ENCODE measurements at places on chromosomes 6 and 20.
A peak's percentile ranks its signal among the peaks of the same experiment; 100 is the strongest.

GRCh38 chr6:53922539-53922981 is 127.8 kb downstream of the LRRC1 start:
- DNase-seq: no peak

- no peak for DNase-seq
These were observed 349.2 kb downstream of the ZFAND3 start for GRCh38 chr6:38168699-38169098.

- DNase-seq: no peak
These were observed 43.5 kb downstream of the CDS2 start for GRCh38 chr20:5170341-5170740.

DNA sequence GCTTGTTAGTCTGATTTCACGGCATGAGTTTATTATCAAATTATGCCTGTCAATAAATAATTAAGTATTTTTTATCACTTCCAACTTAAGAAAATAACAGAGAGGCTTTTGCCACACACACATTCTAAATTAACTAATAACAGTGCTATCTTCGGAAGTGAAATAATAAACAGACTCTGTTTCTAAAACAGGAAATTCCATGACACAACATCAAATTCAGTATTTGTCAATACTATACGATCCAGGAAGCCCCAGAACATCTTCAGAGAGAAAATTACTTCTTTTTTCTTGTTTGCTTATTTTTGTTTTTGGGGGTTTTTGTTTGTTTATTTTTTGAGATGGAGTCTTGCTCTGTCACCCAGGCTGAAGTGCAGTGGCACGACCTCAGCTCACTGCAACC is 150.7 kb upstream of the PRDM1 start:
- DNase-seq: no peak

DNA sequence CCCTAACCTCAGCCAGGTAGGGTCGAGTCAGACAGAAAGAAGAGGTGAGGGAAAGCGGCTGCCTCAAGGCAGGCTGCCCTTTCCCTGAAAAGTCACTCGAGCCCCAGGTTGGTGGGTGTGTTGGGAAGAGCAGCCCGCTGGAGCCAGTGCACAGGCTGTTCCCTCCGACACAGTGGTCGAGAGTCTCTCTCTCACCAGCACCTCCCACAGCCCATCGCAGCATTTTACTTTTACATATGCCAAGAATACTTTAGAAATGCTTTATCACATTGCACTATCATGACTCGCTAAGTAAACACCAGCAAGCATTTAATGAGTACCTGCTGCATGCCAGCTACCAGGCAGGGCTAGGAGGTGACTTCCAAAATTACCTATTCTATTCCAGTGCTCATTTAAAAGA is 1.7 kb downstream of the PRPH2 start:
- DNase-seq: no peak

DNA sequence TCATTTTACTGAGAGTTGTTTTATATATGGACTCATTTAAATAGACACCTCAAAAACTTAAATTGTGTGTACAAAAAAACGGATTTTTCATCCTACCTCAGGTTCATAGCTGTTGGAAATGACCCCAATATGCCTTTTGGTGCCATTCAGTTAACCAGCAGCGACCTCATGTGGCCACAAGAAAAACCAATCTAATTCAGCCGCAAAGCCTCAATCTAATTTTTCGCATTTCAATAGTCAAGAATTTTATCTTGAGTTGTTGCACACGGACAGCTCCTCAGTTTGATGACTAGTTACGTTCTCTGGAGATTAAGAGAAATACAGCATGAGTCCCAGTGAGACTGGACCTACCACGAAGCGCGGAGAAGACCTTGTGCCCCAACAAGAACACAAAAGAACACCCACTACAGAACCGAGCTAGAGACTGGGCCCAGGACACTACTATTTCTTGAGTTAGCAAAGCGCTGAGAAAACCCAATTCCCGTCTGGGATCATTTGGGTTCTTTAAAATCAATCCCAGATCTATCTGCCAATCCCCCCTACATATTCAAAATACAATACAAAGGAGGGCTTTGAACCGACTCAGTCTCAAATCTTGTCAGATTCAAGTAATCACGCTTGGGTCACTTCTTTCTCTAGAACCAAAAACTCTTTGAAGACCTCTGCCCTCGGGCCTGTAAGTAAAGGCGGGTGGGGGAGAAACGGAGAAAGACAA is 1.1 kb downstream of the TCP11 start:
- DNase-seq: peak; percentile 14

- no peak for DNase-seq
These were observed 95.2 kb upstream of the INSM1 start for GRCh38 chr20:20272686-20273085.
